Activated naive CD8-positive, alpha-beta T cell treated with anti-CD3 and anti-CD28 coated beads, Interleukin-2, amount 50 U/mL, for 16 hours (primary cell): ENCODE measurements at places on chromosomes 11 and 22.

DNA sequence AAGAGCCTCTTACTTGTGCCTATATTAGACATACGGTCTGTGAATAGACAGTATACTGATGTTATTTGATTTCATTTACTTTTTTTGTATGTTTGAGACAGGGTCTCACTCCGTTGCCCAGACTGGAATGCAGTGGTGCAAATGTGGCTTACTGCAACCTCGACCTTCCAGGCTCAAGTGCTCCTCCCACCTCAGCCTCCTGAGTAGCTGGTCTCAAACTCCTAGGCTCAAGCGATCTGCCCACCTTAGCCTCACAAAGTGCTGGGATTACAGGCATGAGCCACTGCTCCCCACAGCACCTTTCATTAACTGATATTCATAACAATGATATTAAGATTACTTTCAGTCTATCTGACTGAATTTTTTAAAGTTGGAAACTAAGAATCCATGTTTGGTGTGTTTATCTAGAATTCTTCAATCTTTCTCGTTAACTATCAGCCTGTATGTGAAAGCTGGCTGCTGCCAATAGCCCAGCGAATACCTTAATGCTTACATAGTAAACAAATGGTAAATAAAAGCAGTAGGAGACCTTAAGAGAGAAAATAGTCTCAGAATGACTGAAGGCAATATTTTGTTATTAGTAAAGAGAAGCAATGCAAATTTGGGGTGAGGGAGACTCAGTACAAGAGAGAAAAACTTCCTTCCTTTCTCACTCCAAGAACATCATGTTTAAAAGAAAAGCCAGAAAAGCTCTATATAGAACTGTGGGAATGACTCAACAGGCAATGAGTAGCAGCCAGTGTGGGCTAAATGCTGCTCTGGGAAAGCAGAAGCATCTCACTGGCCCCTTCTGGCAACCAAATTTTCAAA, 101.9 kb downstream of the MRTFA start:
- DNase-seq: no peak

DNA sequence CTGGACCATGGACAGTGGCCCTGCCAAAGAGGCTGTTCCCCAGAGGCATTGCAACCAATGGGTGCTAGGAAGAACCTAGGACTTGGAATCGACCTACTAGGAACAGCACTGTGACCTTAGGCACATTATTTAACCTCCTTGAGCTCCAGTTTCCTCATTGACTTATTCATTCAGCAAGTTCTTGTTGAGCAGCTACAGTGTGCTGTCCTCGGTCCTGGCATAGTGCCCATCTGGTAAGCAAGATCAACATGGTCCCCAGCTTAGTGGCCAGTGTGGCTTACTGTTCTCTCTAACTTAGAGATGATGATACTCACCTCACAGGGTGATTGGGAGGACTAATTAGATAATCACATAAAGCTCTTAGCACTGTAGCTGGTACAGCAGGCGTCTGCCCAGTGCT, 8.2 kb downstream of the ABCG4 start:
- DNase-seq: no peak

DNA sequence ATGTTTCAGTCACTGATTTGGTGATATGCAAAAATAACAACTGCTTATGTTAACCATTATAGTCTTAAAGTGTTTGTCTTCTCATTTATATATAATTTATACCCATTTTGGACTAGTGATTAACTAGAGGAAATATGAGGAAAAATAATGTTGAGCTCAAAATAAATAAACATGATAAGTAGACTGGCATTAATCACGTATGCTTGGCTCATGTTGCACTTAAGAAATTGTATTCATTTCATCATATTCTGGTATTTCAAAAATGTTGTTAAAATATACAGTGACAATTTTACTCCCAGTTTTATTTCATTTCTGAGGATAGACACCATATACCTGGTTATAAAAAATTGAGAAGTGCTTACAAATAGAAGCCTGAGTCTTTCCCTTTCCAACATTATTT, 3.8 kb upstream of the OR10D3 start:
- no peak for DNase-seq

GRCh38 chr11:86249307-86250098, 5.0 kb downstream of the EED start:
- DNase-seq: no peak

GRCh38 chr11:19956228-19956627, 204.0 kb downstream of the DBX1 start:
- DNase-seq: no peak

DNA sequence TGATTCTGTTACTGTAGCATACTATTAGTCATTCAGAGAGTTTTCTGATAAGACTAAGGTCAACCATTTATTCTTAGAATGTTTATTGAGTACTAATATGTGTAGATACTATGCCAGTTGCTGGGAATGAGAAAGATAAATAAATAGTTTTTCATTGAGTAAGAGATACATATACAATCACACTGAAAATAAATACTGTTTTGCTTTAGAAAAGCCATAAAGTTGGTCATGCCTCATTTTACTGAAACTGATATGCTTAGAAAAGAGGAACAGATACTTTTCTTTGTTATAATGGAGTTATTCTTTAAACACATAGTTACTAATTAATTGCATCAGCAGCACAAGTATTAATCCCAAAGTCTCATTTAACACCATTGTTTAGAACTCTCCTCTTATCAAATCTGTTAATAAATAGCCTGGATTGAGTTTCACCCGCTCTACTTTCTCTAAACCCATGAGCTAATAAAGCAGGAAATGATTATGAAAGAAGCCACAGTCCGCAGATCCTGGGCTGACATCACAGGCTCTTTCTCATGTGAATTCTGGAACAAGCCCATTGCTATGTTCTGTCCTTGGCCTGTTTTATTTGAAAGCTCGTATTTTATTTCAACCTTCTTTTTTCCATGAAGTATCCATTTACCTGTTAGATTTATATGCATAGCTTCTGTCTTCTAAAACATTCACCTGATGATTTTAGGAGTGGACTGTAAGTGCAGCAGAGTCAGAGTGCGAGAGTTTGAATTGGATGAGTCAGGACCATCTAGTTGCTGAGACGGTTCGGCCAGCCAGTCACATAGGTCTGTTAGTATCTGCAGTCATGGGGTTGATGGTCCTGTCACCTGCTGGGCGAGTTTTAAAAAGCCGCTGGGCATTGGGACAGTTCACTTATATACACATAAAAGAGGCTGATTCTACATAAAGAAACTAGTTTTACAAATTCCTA, 35.5 kb downstream of the PIWIL4 start:
- DNase-seq: no peak

GRCh38 chr11:12114193-12115033, 4.0 kb downstream of the MICAL2 start:
- no peak for DNase-seq

DNA sequence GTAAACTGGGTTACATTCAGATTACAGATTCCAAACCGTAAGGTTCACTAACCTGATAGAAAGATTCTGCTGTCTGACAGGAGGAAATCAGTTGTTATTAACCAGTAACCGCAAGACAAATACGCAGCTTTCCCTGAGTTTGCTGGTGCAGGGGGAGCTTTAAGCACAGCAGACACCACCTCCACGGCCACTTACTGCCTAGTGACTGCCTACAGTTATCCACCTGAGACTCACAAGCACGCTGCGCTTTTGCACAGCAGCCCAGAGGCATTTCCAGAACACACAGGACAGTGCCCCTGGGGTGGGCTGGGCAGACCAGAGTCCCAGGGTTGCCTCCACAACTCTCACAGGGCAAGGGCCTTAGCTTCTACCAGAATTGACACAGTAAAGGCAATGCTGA, 90.9 kb downstream of the CTTN start:
- no peak for DNase-seq

DNA sequence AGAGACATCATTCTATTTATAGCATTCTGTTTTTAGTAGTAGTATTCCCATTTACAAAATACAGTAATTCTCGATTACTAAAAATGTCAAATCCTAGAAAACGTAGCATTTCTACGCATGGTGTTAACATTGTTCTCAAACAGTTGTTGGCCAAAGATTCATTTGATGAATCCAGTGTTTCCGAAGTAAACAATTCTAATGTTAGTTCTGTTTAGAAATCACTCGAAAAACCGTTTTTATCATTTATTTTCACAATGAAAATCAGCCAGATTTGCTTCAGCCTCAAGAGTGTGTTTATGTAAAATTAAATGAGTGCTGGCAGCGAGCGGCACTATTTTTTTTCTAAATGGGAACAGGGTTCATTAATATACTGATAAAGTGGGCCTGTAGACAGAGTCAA, 7.1 kb downstream of the MS4A18 start:
- no peak for DNase-seq

DNA sequence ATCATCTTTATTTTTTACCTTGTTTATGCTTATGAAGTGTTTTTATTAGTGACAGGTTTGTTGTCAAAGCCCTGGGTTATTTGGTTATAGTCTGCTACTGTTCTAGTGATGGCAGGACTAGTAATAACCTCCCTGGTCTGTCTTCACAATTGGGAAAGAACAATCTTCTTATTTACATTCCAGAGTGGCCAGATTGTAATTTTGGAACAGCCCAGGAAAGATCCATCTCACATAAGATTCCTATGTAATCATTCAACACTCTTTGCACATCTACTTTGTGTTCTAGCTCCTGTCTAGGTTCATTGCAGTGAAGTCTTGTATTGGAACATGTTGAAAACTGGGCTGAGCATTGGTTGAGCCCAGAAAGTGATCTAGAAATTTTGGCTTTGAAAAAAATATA, 63.8 kb downstream of the CYB5R2 start:
- DNase-seq: no peak

GRCh38 chr11:32833921-32834320, 4.2 kb downstream of the PRRG4 start:
- DNase-seq: no peak
